ENCODE measurements at places on chromosomes 5 and 9.

DNA sequence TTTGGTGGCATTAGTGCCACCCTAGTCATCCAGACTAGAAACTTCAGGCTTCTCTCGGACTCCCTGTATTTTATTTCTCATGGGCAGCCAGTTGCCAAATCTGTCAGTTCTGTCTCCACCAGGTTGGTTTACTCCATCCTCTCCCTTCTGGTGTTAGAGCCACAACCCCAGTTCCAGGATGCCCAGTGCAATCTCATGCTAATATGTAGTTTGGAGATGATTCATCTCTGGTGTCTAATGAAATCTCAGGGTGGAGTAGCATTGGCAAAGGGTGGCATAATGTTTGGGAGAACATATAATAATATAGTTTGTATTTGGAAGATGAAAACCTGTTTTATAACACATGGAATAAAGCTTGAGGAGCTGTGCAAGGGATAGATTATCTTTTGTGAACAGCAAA, 30.2 kb downstream of the SLC46A2 start:
- DNase-seq = no peak

DNA sequence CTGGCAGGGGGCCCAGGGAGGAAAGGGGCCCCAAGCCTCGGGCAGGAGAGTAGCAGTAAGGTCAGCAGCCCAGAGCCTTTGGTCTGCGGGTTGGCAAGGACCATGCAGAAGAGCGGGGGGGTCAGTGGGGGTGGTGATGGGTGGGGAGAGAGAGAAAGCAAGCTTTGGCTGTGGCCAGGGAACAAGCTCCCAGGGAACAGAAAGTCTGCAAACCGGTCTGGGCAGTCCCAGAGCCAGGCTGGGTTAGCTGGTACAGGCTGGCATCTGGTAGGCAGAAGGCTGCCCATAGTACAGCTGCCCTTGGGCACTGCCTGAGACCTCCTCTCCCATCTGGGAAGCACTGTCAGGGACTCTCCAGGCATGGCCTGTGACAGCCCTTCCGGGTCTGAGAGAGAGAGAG, 10.5 kb upstream of the EPB41L4B start:
- no peak for DNase-seq

GRCh38 chr5:1089621-1090040, 22.2 kb downstream of the SLC12A7 start:
- no peak for DNase-seq

DNA sequence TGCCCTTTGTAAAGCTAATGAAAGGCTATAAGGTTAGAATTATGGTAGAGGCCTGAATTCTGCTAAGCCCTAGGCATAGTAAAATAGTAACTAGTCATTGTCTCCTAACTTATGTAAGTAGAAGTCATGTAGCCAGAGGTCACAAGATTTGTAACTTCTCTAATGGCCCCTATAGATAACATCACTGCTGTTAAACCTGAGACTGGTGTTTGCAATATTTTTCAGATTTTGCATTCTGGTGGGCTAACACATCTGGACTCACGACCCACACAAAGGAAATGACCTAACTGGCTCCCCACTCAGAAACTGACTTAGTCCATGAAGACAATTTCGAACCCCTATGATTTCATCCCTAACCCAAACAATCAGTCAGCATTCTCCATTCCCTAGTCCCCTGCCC, 37.2 kb upstream of the TTC39B start:
- no peak for DNase-seq

- no peak for DNase-seq
Observed at GRCh38 chr5:134533115-134533815, 7.8 kb downstream of the JADE2 start.

- DNase-seq = no peak
Observed at GRCh38 chr5:4905674-4906520, 234.2 kb upstream of the ADAMTS16 start.

Measured in mesothelial cell of epicardium (in vitro differentiated cells).